Breast epithelium (tissue), 4 donors: ENCODE measurements at places on chromosomes 4 and X. TPM values are rescaled to one million over a fixed set of nuclear protein-coding genes. Genes with fewer than 3 reads are reported as not detected.
A peak's percentile ranks its signal among the peaks of the same experiment; 100 is the strongest.

Gene SOWAHB
- total RNA-seq = 2.9 TPM

Gene FREM3
- 0.15 TPM for total RNA-seq

Gene USP17L15
- total RNA-seq = not detected

Gene STATH
- total RNA-seq = not detected

Gene KLHL34
- 0.32 TPM for total RNA-seq

Gene TBX22
- total RNA-seq = not detected

Gene DMRTC1
- total RNA-seq = not detected

GRCh38 chrX:47574547-47575301 is 7.5 kb upstream of the TIMP1 start:
- no peak for DNase-seq

DNA sequence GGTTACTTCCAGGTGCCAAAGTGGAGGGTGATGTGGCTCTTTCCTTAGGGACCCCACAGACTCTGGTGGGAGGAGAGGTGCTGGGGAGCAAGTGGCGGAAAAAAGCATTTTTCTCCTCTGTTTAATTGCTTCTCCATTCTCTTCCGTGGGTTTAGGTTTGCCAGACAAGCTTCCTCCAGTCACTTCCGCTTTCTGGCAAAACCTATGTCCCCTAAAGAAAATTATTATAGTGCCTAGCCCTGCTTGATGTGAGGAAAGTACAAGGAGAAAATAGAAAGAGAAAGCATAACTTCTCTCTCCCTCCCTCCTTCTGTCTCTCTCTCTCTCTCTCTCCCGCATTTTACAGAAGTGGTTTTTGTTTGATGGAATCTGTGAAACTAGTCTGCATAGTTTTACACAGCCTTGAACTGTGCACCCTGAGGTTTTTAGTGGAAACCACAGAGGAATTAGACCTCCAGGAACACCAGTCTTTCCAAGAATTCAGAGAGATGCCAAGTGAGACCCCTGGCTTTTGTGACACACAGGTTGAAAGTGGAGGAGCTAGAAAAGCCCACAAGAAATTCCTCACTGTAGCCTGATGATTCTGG is 231.1 kb upstream of the ANXA3 start:
- no peak for DNase-seq

- DNase-seq = no peak
Measured at GRCh38 chrX:19256986-19257385, 86.7 kb upstream of the PDHA1 start.

DNA sequence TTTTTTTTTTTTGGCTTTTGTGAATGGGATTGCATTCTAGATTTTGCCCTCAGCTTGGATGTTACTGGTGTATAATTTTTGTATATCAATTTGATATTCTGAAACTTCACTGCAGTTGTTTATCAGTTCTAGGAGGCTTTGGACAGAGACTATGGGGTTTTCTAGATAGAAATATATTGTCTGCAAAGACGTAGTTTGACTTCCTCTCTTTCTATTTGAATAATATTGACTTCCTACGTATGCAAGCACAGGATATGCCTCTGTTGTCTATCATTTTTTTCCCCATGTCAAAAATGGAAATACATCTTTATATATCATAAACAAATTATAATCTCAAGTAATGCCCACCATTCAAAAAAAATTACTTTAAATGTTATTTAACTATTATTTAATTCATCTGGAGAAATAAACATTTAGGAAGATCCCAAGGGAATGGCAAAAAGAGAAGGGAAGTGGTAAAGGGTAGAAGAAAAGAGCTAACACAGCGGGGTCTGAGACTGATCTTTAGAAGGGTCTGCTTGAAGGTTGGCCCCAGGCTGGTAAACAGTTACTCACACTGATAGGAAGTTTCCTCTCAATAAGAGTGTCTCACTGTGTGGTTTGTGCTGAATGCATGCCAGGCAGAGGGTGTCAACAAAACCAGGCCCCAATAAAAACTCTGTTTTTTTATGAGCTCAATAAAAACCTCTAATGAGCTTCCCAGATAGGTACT is 35.7 kb downstream of the ZNF518B start:
- no peak for DNase-seq

- no peak for DNase-seq
Measured at GRCh38 chr4:153427363-153428071, 38.6 kb upstream of the TMEM131L start.

GRCh38 chr4:92305148-92305877 is 1.5 kb downstream of the GRID2 start:
- peak; percentile 51 for DNase-seq

- no peak for DNase-seq
Measured at GRCh38 chr4:162837679-162838078, 329.0 kb downstream of the NAF1 start.

DNA sequence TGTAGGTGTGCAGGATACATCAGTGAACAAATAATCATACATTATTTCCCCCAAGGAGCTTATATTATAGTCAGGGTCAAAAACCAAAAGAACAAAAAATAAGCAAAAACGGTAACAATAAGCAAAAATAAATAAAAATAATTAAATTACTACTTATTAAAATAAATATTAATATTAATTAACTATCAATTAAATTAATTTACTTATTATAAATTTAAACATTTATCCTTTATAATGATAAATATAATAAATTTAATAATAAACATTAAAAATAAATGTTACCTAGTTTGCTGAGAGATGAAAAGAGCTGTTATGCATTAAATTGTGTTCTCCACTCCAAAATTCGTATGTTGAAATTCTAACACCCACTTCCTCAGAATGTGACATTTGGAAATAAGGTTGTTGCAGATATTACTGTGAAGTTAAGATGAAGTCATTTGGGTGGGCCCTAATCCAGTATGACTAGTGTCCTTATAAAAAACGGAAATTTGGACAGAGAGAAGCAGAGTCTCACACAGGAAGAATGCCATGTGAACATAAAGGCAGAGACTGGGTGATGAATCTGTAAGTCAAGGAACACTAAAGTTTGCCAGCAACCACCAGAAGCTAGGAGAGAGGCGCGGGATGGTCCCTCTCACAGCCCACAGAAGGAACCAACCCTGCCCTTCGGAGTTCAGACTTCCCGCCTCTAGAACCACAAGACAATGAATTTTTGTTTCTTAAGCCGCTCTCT is 67.2 kb upstream of the IBSP start:
- DNase-seq = no peak

- DNase-seq = no peak
Measured at GRCh38 chr4:106953036-106953705, 82.9 kb downstream of the DKK2 start.

GRCh38 chrX:11427453-11428071 is 134.3 kb downstream of the AMELX start:
- DNase-seq = no peak

DNA sequence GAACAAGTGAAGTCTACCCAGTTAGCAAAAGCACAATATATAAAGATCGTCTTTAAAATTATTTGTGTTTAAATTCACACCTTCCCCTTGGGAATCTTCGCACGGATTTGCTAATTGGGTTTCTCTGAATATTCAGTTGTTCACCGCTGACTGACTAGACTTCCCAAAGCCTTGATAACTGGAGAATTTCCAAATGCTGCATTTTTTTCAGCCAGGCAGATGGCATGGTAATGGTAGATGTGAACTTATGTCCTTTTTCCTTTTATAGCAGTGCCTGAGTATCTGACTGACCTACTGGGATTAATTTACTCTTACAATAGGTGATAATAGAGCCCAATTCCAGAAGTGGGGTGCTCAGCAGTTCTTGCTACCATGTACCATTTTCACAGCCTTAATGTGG is 548.1 kb downstream of the PACRGL start:
- DNase-seq = no peak

DNA sequence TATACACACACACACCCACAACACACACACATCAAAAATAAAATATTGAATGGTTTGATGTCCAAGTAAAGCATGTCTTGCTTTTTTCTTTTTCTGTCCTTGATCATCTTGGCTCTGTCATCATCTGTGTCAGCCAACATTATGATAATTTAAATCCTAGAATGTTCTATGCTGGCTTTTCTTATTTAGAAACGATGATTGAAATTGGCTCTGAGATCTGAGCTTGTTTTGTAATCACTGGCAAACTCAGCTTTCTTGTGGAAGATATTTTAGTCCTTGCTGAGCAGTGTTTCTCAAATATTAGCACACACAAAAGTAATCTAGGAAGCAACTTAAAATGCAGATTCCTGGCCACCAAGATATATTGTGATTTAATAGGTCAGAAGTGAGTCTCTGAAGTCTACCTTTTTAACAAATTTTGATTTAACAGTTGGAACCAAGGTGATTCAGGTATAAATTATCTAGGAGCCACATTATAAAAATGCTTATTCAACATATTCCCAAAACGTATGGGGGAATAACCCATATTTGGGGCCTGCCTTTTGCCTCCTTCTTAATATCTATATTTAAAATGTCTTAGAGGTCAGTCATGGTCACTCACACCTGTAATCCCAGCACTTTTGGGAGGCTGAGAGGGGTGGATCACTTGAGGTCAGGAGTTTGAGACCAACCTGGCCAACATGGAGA is 24.0 kb upstream of the DSPP start:
- no peak for DNase-seq

DNA sequence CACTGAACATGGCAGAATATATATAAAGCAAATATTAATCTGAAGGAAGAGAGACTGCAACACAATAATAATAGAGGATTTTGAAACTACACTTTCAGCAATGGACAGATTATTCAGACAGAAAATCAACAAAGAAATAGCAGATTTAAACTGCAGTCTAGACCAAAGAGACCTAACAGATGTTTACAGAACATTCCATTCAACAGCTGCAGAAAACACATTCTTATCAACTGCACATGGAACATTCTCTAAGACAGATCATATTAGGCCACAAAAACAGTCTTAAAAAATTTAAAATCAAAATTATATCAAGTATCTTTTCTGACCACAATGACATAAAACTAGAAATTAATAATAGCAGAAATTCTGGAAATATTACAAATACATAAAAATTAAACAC is 27.1 kb downstream of the CENPE start:
- DNase-seq = no peak

- no peak for DNase-seq
Measured at GRCh38 chr4:159685340-159686092, 582.6 kb downstream of the RAPGEF2 start.

DNA sequence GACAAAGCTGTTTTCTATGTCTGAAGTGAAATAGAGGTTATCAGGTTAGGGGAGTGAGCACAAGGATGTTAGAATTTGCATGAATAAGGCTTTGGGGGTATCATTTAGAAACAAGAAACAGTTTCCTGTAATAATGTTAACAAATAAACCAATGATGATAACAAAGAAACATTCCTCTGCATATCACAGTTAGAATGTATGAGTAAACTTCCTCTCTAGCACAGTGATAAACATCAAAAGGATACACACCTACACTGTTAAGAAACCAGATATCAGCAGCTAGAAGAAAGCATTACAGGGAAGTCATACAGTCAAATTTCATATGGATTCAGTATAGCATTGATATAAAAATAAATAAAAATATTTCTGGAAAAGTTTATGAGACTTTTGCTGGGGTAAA is 340.0 kb upstream of the MAGEB16 start:
- DNase-seq = no peak

- no peak for DNase-seq
Measured at GRCh38 chr4:46830971-46831454, 78.0 kb downstream of the COX7B2 start.

DNA sequence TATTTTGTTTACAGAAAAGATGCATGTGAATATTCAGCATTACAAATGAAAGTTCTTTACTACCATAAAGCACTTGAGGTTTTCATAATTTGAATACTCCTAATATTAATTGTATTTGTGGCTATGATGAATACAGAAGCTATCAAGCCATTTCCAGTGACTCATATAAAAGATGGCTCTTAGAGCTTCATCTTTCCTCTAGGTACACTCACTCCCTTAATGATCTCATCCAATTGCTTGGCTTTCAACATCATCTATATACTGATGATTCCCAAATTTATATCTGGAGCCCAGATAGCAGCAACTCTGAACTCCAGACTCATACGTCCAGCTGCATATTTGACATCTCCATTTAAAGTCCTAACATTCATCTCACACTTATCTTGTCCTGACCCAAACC is 183.4 kb upstream of the FAM241A start:
- no peak for DNase-seq

GRCh38 chr4:104643805-104644204 is 149.1 kb upstream of the CXXC4 start:
- DNase-seq = no peak

DNA sequence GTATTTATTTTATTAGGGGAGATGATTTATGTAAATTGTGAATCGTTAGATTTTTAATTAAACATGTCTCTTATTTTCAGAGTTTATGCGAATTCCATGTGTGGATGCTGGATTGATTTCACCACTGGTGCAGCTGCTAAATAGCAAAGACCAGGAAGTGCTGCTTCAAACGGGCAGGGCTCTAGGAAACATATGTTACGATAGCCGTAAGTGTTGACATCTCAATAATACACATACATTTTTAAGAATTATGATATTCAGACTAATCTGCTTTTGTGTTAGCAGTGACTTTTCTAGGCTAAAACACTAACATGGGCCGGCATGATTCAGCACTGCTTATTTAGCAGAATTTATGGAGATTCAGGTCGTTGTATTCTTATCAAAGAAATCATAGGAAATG is 91.2 kb downstream of the RAP1GDS1 start:
- DNase-seq = no peak

DNA sequence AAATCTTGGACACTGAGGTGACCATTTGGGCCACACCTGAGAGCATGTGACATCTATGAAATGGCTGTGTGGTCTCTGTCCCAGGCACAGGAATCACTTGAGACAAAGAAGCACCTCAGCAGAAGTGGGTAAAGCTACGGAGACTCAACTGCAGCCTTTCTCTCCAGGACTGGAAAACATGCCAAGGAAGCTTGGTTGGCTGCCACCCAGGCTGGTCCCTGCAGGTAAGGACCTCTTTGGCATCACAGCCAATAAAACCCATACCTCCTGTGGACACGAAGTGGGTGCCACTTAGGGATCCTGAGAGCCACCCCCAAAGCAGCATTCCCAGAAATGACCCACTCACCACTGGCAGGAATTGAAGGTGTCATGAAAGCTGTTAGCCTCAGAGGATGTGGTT is 74.6 kb downstream of the LEF1 start:
- no peak for DNase-seq

DNA sequence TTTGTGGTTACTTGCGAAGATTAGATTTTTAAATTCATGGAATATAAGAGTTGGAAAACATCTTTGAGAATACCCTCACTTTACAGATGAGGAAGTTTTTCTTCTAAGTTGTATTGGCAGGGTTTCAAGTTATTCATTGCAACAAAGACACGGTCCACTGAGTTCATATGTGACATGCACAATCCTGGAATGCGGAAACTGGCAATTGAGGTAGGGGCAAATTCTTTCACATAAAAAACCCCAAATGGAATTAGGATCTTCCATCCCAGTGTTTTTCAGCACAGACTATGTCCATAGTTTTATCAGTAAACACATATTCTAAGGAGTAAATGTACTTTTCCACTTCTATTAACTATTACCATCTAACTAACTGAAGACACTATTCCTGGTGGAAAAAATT is 81.8 kb upstream of the NAP1L5 start:
- no peak for DNase-seq
